AG09309 (cell line): ENCODE measurements at places on chromosomes 5 and 9.

GRCh38 chr9:37921546-37922300, 17.8 kb upstream of the SLC25A51 start:
- no peak for DNase-seq

- DNase-seq: no peak
These were observed 72.2 kb downstream of the C9orf50 start for GRCh38 chr9:129548571-129549135.

DNA sequence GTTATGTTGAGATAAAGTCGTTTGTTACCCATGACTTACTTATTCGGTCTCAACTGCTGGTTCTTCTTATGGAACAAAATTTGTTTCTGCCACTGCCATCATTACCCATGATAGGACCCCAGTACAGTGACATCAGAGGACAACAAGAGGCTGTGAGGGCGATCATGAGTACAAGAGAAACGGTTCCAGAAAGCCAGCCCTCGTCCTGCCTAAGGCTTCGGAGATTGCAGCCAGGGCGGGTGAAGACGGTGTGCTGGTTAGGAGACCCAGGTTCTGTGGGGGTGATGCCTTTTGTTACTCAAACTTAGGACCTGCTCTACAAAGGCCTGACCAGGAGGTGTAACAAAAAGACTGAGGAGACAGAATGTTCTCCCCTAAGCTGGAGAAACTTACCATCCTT, 10.9 kb downstream of the FYB1 start:
- no peak for DNase-seq

DNA sequence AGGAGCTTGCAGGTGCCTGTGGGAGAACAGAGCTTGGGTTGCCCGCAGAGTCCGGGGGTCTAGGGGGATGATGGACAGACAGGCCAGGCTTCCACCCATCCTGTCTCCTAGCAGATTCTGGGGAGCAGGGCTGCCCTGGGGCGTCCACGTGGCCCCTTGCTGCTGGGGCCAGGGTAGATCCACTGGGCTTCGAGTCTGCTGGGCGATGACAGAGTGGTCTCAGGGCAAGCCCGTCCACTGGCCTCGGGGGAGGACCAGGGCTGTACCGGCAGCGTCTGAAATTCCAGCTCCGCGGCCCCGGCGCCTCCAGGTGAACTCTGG, 124.2 kb upstream of the IRX4 start:
- no peak for DNase-seq

DNA sequence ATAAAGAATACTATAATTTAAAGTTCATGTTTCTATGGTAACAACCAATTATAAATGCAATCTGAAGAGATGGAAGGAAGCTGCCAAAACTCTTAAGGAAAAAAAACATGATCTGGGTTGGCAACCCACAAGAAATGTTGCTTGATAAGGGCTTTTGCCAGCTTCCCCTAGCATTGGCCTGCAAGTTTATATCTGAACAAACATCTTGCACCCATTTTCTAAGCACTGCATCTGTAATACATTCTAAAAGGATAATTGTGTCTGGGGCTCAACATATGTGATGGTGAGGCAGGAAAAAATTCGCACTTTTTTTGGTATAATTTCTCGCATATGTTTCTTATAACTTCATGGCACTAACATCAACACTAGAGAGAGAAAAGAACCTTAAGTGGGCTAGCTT, 276.4 kb downstream of the FBXL7 start:
- no peak for DNase-seq

GRCh38 chr9:99162759-99163364, 57.9 kb downstream of the TGFBR1 start:
- DNase-seq: no peak

GRCh38 chr9:134346151-134346550, 19.9 kb downstream of the RXRA start:
- DNase-seq: no peak

GRCh38 chr9:101711330-101711941, 27.0 kb downstream of the GRIN3A start:
- DNase-seq: no peak

GRCh38 chr9:128552744-128553440, 505 bp downstream of the SPTAN1 start:
- DNase-seq: no peak

DNA sequence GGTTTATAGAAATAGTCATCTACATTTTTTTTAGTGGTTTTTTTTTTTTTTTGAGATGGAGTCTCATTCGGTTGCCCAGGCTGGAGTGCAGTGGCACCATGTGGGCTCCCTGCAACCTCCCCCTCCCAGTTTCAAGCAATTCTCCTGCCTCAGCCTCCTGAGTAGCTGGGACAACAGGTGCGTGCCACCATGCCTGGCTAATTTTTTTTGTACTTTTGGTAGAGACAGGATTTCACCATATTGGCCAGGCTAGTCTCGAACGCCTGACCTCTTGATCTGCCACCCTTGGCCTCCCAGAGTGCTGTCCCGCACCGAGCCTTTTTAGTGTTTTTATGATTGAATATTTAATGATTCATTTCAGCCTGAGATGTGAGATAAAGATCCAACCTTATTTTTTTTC, 27.3 kb downstream of the ANKRD33B start:
- DNase-seq: no peak

- no peak for DNase-seq
These were observed 120.7 kb upstream of the RASEF start for GRCh38 chr9:83183621-83184020.

- no peak for DNase-seq
These were observed 114.3 kb upstream of the IL12B start for GRCh38 chr5:159444441-159445082.

DNA sequence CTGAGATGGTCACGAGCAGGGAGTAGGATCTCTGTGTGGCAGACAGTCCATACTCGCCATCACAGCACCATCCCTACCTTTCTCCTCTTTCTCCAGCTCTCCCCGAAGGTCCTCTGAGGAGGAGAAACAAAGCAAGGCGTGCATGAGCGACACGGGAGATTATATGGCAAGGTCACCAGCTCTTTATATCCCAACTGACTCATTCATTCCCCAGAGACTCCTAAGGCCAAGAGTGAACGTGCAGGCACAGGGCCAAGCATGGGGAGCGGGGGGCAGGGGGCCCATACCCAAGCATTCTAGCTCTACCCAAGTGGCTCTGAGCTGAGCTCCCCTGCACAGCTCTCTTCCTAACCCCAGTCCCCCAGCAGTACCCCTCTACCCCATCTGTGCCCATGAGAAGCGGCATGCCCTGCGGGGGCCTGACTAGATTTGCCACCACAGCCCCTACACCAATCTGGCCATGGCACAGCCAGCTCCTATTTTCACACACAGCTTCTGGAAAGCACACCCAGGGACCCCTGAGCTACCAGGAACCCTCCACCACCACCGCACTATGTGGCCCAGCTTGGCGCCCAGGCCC, 6.8 kb downstream of the TRIM7 start:
- no peak for DNase-seq

DNA sequence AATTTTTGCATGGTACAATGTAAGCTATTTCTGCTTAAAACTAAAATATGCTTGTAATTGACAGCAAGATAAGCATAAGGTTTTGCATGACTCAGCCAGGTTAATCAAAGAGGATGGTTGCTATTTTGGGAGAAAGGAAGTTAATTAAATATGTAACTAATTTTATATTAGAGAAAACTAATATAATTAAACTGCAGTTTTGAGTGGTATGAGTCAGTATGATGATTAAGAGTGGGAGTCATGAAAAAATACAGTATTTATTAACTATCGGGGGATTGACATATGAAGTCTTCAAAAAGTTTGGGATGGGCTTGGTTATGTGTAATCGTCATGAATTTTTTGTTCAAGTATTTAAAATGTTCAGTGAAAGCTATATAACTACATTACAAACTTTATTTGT, 54.0 kb upstream of the CDK20 start:
- no peak for DNase-seq

DNA sequence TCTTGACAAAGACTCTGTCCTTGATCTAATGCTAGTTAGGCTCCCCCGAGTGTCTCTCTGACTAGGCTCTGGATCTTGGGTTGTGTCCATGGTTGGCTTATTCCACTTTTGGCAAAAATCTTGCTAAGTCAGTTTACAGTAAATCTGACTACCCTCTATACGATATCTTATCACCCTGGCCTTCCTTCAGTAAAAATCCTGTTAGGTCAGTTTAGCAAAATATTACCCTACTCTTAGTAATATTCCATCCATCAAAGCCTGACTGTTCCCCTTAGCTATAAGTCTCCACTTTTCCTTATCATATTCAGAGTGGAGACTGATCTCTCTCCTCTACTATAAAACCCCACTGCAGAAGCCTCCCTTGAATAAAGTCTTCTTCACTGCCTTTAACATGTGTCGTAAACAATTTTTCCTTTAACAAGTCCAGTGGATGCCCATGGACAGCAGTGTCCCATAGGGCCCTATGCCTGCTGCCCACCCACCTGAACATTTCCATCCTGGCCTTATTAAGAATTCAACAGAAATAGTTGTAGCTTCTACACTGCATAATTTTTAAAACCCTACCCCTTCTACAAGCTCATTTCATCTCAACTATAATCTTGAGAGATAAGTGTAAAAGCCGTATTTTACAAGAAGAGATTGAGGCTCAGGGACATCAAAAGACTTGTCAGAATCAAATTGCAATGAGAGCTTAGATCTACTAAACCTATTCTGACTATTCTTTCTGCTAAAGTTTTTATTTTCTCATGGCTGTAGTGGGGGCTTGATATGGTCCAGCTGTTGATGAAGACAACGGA, 22.3 kb downstream of the MINAR2 start:
- no peak for DNase-seq

DNA sequence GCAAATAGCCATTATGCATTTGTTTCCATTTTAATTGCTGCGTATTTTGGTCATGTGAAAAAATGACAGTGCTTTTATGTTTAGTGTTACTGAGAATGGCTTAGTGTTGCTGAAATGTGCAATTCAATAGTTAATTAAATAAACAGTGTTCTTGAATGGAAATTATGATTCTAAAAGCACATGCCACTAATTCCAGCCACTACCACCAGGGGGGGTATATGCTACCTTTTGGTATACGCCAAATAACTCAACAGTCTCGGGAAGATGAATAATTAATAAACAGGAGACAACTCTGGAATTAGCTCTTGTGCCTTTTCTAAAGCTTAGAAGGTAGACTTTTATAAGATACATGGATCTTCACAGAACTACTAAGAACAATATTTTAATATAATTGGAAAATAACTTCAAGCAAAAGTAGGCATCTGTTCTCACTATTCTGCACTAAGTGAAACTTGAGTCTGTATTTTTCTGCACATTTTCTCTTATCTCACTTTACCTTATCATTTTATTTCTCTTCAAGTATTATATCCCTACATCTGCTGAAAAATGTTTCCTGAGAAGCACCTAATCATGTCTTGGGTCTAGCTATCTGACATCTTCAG, 83.5 kb upstream of the MINAR2 start:
- peak; percentile 14 for DNase-seq

- DNase-seq: peak; percentile 43
These were observed 41.0 kb upstream of the ANGPTL2 start for GRCh38 chr9:127163409-127163808.

DNA sequence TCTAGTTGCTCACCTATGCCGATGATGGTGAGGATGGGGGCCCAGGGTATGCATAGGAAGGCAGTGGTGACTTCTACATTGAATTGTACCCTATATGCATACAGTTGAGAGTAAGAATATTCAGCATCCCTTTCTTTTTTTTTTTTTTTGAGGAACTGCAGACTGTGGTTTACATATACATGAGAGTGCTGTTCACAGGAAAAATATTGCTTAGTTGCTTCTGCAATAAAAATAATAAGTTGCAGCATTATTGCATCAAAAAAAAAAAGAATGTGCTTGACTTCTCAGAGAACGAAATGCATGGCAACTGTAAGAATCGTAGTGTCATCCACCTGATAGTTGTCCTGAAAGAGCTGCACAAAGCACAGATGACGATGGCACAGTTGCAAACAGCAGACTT, 52.8 kb downstream of the PTCD2 start:
- DNase-seq: no peak

DNA sequence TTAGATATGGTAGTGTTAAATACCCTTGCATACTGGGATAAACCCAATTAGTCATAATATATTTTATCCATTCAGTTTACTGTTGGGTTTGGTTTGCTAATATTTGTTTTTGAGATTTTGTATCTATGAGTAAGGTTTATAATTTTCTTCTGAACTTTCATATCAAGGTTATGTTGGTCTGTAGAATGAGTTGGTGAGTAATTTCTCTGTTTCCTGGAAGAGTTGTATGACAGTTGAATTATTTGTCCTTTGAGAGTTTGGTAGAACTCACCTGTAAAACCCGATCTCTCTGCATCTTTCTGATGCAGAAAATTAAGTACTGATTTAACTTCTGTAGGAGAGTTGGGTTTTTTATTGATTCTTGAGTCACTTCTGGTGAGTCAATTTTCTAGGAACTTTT, 20.4 kb downstream of the DDX4 start:
- no peak for DNase-seq

GRCh38 chr5:56705217-56705616, 110.1 kb upstream of the MAP3K1 start:
- no peak for DNase-seq

DNA sequence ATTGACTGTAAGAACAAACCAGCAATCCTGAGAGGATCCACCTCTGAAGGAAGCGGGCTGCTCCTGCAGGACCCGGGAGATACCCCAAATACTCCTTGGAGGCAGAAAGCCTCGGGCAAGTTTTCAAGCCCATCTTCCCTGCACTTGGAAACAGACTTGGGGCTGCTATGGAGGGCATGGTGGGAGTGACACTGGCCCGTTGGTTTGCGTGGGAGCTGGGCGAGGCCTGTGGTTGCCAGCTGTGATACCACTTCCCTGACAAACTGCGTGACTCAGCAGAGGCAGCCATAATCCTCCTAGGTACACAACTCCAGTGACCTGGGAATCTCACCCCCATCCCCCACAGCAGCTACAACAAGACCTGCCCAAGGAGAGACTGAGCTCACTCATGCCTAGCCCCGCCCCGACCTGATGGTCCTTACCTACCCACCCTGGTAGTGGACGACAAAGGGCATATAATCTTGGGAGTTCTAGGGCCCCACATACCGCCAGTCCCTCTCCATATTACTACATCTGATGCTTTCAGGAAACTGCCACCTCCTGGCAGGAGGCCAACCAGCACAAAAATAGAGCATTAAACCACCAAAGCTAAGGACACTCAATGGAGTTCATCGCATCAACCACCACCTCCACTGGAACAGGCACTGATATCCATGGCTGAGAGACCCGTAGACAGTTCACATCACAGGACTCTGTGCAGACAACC, 38.1 kb upstream of the VLDLR start:
- DNase-seq: no peak

DNA sequence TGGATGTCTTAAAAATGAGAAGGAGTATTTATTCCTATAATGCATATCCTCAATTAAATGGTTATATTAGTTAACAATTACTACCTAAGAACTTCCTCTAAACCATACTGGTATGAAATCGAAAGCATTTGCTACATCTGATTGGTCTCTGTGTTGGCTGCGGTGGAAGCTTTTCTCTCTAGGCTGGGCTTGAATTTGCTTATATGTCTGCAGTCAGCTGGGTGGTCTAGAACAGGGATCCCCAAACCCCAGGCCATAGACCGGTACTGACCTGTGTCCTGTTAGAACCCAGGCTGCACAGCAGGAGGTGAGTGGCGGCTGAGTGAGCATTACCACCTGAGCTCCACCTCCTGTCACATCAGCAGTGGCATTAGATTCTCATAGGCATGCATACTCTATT, 112.3 kb downstream of the TLE4 start:
- no peak for DNase-seq

GRCh38 chr5:78763659-78764189, 115.2 kb upstream of the LHFPL2 start:
- no peak for DNase-seq

- no peak for DNase-seq
These were observed 88.2 kb upstream of the OSMR start for GRCh38 chr5:38757451-38758245.
